ENCODE measurements at places on chromosomes 1 and 21.

DNA sequence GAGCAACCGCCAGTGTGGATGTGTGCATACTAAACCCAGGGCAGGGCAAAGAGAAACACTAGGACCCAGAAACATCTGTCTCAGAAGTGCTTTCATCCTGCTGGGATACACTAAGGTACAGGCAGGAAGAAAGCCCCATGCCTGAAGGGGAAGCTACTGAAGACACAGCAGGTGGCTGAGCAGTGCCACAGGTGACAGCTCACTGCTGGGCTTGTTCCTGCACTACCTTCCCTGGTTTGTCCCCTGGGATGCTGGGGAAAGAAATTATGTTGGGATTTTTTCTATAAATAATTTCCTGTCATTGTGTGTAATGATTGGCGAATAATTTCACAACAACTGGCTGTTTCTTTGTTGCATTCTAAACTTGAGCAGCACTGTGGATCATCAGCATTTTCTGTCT, 245.3 kb upstream of the RAB4A start:
- DNase-seq = no peak

DNA sequence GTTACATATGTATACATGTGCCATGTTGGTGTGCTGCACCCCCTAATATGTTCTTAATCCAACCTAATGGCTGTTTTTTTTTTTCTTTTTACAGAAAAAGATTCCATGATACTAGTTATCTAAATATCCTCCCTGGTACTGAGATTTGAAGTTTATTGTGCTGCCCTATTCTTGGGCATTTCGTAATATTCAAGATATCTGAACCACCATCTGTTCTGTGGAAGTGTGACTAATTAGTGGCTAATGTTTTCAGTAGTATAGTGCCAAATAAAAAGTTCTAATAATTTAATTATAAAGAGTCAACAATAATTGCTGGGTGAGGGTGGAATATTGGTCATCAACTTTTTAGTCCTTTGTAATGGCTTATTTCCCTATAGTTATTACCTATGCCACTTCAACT, 217.5 kb downstream of the GABPA start:
- DNase-seq = no peak

DNA sequence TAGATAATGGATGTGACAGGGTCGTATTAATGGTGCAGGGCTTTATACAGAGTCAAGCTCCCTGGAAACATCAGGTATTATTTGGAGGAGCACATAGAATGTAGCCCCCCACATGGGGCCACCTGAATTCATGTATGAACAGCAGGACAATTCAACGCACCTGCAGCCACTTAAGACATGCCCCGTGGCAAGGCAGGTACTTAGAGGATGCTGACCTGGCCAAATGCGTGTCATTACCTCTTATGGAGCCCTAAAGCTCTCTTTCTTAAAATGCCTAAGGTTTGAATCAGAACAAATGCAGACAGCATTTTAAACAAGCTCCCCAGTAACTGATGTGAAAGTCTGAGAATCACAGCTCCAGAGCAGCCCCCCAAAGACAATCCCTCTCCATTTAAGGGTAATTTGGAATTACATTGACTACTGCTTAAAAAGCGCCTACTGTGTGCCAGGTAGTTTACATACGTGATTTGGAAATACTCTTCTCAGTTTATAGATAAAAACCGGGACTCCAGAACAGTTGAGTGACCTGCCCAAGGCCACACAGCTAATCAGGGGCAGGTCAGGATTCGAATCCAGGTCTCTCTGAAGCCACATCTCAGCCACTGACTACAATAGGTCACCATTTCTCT, 71.0 kb upstream of the KLHDC7A start:
- DNase-seq = no peak

DNA sequence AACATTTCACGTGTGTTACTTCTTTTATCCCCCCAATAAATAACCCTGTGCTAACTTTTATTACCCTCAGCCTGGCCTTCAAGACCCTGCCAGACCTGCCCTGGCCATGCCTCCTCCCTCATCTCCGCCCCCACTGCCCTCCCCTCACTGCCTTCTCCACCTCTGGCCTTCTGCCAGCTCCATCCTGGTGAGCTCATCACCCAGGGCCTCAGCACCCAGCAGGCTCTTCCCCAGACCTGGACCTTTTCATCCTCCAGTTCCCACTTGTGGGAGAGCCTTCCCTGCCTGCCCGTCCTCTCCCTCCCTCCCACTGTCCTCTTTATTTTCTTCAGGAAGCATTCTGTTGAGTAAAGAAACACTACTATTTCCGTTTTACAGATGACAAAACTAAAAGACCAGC, 72.0 kb downstream of the SLC66A1 start:
- no peak for DNase-seq

DNA sequence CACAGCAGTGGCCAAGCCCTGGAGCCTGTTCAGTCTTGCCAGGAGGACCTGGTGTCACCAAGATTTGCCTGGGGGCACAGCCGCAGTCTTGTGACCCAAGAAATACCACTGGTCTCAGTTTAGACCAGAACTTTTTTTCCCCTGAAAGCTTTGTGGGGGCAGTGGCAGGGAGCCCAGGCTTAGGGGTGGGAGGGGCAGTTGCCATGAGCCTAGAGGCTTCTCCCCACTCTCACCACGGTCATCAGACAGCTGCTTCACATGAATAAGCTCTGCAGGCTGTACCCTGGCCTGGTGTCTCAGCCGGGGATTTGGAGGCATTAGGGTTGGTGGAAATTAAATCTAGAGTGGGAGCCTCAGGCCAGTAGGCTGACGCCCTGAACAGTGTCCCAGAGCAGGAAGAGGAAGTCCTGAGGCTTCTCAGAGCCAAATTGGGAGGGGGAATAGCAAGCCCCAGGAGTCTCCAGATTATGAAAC, 73.7 kb downstream of the SLC16A1 start:
- no peak for DNase-seq

GRCh38 chr1:216531263-216532239, 108.3 kb upstream of the USH2A start:
- no peak for DNase-seq
